T-cell (primary cell): ENCODE measurements at places on chromosomes 6 and 20. TPM values are rescaled to one million over a fixed set of nuclear protein-coding genes. Genes with fewer than 3 reads are reported as not detected.

The ZFP57 gene
- not detected for total RNA-seq

The GLP1R gene
- 0.07 TPM for total RNA-seq

The BPIFB1 gene
- 0.76 TPM for total RNA-seq

The MOG gene
- total RNA-seq: not detected

The GMNN gene
- total RNA-seq: 12.3 TPM

The BEND3 gene
- total RNA-seq: 1.5 TPM

The RAET1G gene
- not detected for total RNA-seq

The SLC35D3 gene
- not detected for total RNA-seq

The BMP6 gene
- total RNA-seq: 0.13 TPM

The HLA-DOA gene
- 9.3 TPM for total RNA-seq

The SLC2A10 gene
- not detected for total RNA-seq

The RSPO3 gene
- not detected for total RNA-seq

The TFAP2A gene
- not detected for total RNA-seq

DNA sequence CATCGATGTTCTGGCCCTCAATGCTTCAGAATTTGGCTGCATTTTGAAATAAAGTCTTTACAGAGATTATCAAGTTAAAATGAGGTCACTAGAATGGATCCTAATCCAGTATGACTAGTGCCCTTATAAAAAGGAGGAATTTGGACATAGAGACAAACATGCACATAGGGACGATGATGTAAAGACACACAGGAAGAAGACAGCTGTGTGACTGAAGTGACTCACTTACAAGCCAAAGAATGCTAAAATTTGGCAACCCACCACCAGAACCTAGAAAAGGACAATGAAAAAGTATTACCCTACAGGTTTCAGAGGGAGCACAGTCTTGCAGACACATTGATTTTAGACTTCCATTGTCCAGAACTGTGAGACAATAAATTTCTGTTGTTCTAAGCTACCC, 322.8 kb upstream of the GJE1 start:
- no peaks in the 10 kb centered on the region for H3K36me3 ChIP-seq
- H3K4me1 ChIP-seq: no peaks in the 10 kb centered on the region
- no peaks in the 10 kb centered on the region for H3K27me3 ChIP-seq
- no peak overlapping the region for H3K4me3 ChIP-seq

- H3K27me3 ChIP-seq: peaks cover 5% of the 10 kb centered on the region
- H3K4me3 ChIP-seq: no peak overlapping the region
- no peak for DNase-seq
Measured at GRCh38 chr20:4546786-4547185, 174.9 kb upstream of the PRND start.

- H3K4me3 ChIP-seq: no peak overlapping the region
- H3K27me3 ChIP-seq: peaks cover 15% of the 10 kb centered on the region
- no peaks in the 10 kb centered on the region for H3K4me1 ChIP-seq
- DNase-seq: no peak
Measured at GRCh38 chr6:160667639-160668481, 3.8 kb upstream of the LPA start.

- no peak overlapping the region for H3K27ac ChIP-seq
- no peaks in the 10 kb centered on the region for H3K36me3 ChIP-seq
- DNase-seq: no peak
- H3K4me3 ChIP-seq: no peak overlapping the region
- no peaks in the 10 kb centered on the region for H3K27me3 ChIP-seq
Measured at GRCh38 chr6:138227316-138227781, 9.1 kb upstream of the PBOV1 start.

DNA sequence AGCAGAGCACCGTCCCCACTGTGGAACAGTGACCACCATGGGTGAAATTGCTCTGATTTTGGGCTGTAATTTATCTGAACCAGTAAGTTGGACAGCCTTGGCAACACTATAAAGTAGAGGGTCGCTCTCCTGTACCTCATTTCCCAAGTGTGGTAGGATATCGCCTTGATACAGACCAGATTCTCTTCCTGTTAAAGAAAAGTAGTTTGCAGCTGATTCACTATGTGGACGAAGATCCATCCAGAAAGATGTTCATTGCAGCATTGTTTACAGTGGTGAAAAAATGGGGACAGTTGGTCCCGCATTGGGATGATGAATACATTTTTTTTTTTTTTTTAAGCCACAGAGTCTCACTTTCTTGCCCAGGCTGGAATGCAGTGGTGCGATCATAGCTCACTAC, 74.3 kb downstream of the SLX4IP start:
- H3K27ac ChIP-seq: no peak overlapping the region
- DNase-seq: no peak
- H3K4me3 ChIP-seq: no peak overlapping the region
- H3K4me1 ChIP-seq: no peaks in the 10 kb centered on the region
- H3K27me3 ChIP-seq: no peaks in the 10 kb centered on the region

DNA sequence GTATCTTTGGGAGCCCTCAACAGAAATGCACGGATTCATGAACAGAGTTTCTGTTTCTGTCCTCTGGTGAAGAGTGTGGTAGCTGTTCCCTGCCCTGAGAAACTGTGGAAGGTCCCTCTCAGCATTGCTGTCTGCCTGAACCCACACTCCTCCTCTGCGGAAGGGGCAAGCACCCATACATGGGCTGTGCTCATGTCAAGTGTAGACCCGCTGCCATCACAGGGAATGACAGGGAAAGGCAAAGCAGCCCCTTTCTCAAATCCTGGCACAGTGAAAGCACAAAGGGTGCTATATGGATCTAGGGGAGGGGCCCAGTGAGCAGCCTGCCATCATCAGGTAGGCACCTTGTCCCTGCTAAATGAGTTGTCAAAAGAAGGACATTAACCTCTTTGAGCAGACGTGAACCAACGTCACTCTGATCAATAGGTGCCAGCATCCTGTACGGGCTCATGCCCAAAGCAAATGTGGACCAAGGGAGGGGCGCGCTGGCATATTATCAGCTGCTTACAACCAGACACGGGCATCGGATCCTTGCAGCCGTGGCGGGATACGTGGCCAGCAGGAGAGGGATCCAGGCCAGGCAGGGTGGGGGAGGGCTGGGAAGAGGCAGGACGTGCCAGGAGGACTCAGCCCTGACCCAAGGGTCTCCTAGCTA, 231.2 kb upstream of the PMEPA1 start:
- DNase-seq: no peak
- no peaks in the 10 kb centered on the region for H3K4me1 ChIP-seq
- H3K36me3 ChIP-seq: no peaks in the 10 kb centered on the region
- no peak overlapping the region for H3K4me3 ChIP-seq
- H3K27me3 ChIP-seq: peaks cover 25% of the 10 kb centered on the region

GRCh38 chr6:148509800-148510581, 167.4 kb downstream of the SASH1 start:
- DNase-seq: no peak
- H3K4me1 ChIP-seq: no peaks in the 10 kb centered on the region
- H3K36me3 ChIP-seq: no peaks in the 10 kb centered on the region
- H3K27me3 ChIP-seq: peaks cover 22% of the 10 kb centered on the region

GRCh38 chr6:154383273-154383672, 26.7 kb upstream of the IPCEF1 start:
- no peak for DNase-seq
- no peaks in the 10 kb centered on the region for H3K4me1 ChIP-seq
- H3K27ac ChIP-seq: no peak overlapping the region
- no peaks in the 10 kb centered on the region for H3K36me3 ChIP-seq
- no peaks in the 10 kb centered on the region for H3K27me3 ChIP-seq

- peaks cover 13% of the 10 kb centered on the region for H3K27me3 ChIP-seq
- H3K36me3 ChIP-seq: no peaks in the 10 kb centered on the region
- DNase-seq: no peak
- no peak overlapping the region for H3K27ac ChIP-seq
Measured at GRCh38 chr6:163356324-163356723, 58.2 kb upstream of the QKI start.

- no peak overlapping the region for H3K27ac ChIP-seq
- no peak overlapping the region for H3K4me3 ChIP-seq
- no peaks in the 10 kb centered on the region for H3K36me3 ChIP-seq
Measured at GRCh38 chr6:134079406-134079921, 27.0 kb upstream of the SLC2A12 start.

DNA sequence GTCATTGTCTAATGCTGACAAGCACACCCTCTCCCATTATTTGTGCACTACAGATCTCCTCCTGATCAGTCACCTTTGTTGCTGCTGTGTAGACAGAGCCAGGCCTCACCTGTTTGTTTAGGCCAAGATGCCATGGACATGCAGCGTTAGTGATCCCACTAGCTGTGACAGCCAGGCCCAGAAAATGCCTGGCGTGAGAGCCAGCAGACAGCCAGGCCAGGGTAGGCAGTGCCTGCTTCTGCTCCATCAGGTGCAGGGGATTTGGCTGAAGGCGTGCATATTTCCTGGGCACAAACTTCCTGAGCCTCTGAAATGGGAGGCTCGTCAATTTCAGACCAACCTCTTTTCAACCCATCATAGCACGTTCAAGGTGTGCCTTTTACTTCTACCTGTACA, 27.3 kb downstream of the MANBAL start:
- peaks cover 25% of the 10 kb centered on the region for H3K36me3 ChIP-seq
- H3K4me1 ChIP-seq: no peaks in the 10 kb centered on the region
- H3K27me3 ChIP-seq: no peaks in the 10 kb centered on the region
- no peak for DNase-seq

DNA sequence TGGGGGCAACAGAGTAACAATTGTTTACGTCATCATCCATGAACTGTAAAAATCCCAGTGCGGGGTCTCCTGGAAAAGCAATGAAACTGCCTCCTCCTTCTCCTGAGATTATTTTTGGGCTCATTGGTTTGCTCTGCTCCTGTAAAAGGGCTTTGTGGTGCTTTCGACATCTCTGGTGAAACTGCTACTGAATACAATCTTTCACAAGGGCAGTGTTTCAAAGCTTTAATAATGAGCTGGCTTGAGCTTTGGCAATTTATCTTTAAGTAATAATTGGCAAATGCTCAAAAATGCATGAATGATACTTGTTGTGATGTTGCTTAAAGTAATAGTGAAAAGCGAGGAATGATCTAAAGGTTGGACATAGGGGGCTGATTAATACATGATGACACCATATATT, 43.5 kb upstream of the ENPP1 start:
- peaks cover 5% of the 10 kb centered on the region for H3K27me3 ChIP-seq
- H3K36me3 ChIP-seq: no peaks in the 10 kb centered on the region

- H3K4me3 ChIP-seq: no peak overlapping the region
- DNase-seq: no peak
- no peaks in the 10 kb centered on the region for H3K27me3 ChIP-seq
- H3K27ac ChIP-seq: no peak overlapping the region
- no peaks in the 10 kb centered on the region for H3K4me1 ChIP-seq
Measured at GRCh38 chr6:134447883-134448387, 130.0 kb upstream of the SGK1 start.

DNA sequence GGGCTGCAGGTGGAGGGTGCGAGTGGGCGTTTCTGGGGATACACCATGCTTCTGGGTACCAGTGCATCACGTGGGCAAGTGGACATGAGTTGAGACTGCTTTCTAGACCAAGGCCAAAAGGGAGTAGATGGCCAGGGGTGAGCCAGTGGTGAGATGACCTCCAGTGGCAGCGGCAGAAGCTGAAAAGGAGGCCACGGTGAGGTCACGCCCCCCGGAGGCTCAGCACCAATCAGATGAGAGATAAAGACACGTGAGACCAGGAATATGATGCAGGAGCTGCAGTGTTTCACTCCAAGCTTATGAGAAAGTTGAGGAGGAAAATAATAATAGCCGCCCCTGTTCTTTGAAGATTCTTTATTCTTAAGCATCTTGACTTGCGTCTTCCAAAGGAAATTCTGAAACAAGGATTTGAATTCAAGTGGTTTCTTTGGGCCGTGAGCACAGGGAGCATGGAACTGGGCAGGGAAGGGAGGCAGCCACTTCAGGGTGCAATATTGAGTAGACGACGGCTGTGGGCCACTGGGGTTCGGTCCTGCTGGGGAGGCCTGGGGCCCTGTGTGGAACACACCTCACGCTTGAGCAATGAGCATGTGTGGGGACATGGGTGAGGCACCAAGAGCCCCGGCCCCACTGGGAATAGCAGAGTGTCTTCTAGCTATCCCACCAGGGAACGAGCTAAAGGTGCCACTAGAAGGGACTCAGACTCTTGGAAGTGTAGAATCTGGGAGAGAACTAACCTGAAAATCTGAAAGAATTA, 156.7 kb upstream of the LRFN2 start:
- H3K27me3 ChIP-seq: no peaks in the 10 kb centered on the region
- H3K27ac ChIP-seq: no peak overlapping the region
- no peaks in the 10 kb centered on the region for H3K4me1 ChIP-seq
- no peak overlapping the region for H3K4me3 ChIP-seq
- H3K36me3 ChIP-seq: no peaks in the 10 kb centered on the region

DNA sequence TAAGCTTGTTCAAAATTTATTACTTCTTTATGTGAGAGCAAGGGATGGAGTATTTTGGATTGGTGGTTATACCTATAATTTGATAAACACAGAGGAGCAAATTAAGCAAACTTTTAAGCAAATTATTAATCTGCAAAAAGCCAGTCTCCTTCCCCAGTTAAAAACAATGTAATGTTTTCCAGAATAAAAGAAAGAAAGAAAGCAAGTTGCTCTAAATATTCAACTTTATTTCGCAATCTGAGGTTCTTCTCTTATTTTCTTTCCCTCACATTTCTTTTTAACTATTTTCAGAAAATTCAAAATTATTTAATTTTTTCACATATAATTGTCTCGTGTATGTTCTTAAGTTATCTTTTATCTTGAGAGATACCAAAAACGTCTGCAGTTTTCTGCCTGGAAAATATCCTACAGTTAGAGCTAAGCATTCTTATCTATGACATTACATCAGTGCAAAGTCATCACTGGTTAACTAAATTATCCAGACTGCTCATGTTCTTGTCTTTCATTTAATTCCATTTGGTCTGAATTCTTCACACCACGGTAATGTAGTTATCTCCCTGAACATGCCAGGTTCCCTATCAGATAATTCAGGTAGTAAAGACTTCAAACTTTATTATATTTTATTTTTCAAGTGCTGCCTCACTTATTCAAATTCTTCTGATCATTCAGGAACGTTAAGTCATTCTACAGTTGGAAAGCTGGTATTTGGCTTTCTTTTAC, 3.3 kb upstream of the CNKSR3 start:
- H3K36me3 ChIP-seq: no peaks in the 10 kb centered on the region
- H3K4me1 ChIP-seq: no peaks in the 10 kb centered on the region
- no peak for DNase-seq
- H3K27me3 ChIP-seq: no peaks in the 10 kb centered on the region
- H3K4me3 ChIP-seq: no peak overlapping the region

GRCh38 chr20:54170963-54171362, 2.8 kb downstream of the CYP24A1 start:
- H3K36me3 ChIP-seq: no peaks in the 10 kb centered on the region
- H3K4me1 ChIP-seq: no peaks in the 10 kb centered on the region
- H3K27me3 ChIP-seq: peaks cover 17% of the 10 kb centered on the region
- no peak overlapping the region for H3K27ac ChIP-seq
